ENCODE measurements at places on chromosomes 2 and 18. TPM values are rescaled to one million over a fixed set of nuclear protein-coding genes. Genes with fewer than 3 reads are reported as not detected.

GRCh38 chr2:102736110-102736409, 25.8 kb upstream of the TMEM182 start:
- peak overlapping the region; percentile 96 for H3K4me3 ChIP-seq
- H3K27me3 ChIP-seq, result no peaks in the 10 kb centered on the region
- H3K36me3 ChIP-seq, result peaks cover 7% of the 10 kb centered on the region

DNA sequence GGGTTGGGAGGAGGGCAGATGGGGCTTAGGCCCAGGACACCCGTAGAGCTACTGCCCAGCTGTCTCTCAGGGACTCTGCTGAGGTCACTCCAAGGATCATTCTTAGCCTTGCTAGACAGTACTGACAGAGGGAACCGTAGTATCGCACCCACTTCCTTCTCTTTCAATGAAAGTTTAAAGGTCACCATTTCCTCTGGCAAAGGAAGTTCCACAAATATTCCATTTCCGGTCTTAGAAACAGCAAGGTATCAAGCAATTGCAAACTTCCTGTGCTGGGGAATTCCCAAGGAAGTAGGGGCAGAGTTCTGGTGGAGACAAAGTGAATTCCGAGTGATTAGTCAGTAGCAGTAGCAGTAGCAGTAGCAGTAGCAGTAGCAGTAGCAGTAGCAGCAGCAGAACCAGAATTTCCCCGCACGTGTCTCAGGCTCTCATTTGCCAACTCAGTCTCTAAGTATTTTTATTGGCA, 24.7 kb downstream of the IL1B start:
- no peak for DNase-seq
- no peaks in the 10 kb centered on the region for H3K27me3 ChIP-seq
- H3K36me3 ChIP-seq, result peaks cover 6% of the 10 kb centered on the region
- peaks cover 38% of the 10 kb centered on the region for H3K4me1 ChIP-seq
- H3K27ac ChIP-seq, result peak overlapping the region; percentile 89

DNA sequence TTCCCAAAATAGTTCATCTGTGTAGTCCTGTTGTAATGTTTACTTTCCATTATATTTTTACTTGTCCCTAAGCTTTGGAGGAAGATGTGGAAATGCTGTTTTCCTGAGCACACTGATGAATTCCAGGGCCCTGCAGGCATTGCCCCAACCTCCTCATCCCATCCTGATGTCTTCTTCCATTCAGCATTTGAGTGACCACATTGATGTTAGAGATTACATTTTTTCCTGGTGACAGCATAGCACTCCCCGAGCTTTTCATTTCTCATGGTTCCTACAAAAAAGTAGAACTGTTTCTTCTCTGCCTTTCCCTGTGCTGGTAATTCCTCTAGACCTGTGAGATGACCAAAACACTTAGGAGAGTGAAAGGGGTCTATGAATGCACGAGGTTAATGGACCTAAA, 4.8 kb downstream of the IL36A start:
- H3K36me3 ChIP-seq, result no peaks in the 10 kb centered on the region
- H3K27me3 ChIP-seq, result peaks cover 38% of the 10 kb centered on the region
- no peak overlapping the region for H3K4me3 ChIP-seq
- no peak overlapping the region for H3K27ac ChIP-seq
- no peak for DNase-seq

- H3K27me3 ChIP-seq, result peaks cover 22% of the 10 kb centered on the region
- H3K36me3 ChIP-seq, result no peaks in the 10 kb centered on the region
- DNase-seq, result no peak
- no peak overlapping the region for H3K27ac ChIP-seq
- H3K4me3 ChIP-seq, result no peak overlapping the region
Observed at GRCh38 chr2:119553687-119554344, 9.6 kb downstream of the CFAP221 start.

The CNTNAP5 gene
- total RNA-seq, result not detected

The TEX51 gene
- total RNA-seq, result not detected

DNA sequence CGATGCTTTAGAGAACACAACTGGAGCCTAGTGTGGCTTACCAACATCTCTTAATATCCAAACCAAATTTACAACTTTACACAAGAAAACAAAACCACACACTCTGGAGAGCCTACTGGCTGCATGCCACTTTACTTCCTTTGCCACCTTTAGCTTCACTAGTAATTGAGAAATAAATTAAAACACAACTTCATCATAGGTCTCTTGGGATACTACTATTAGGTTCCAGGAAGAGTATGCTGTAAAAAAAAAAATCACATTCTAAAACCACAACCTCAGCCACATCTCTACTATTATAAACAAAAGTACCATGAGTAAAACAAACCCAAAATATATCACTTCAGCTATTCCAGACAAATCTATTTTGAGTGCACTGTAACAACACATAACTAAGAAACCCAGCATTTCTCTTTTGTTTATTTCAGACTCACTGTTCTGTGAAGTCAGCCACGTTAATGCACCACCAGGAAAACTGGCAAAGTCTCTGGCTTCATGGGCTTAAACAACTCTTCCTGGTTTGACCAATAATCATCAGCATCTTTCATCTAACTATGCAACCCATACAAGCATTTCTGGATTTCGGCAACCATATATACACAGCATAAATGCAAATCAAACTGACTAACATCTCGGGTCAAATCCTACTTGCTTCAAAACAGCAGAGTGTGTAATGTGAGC, 59.1 kb downstream of the REV1 start:
- no peak overlapping the region for H3K4me3 ChIP-seq
- peaks cover 6% of the 10 kb centered on the region for H3K36me3 ChIP-seq
- peaks cover 20% of the 10 kb centered on the region for H3K4me1 ChIP-seq
- no peak for DNase-seq
- H3K27ac ChIP-seq, result peak overlapping the region; percentile 76

DNA sequence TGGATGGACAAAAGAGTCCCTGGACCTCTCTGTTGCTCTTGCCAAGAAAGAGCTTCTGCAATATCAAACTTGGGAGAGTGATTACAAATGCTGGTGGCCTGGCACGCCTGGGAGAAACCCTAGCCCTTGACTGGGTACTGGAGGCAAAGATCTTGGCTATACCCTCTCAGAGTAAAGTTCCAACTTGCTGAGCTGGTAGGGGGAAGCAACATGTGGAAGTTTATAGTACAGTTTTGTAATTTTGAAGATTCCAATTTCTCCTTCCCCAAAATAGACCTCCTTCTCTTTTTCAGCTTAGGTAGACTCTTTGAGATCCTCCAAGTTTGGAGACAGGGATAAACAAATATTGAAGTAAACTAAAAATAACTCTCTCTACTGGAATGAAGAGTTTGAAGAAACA, 645.3 kb downstream of the NR4A2 start:
- no peak for DNase-seq
- H3K36me3 ChIP-seq, result no peaks in the 10 kb centered on the region
- no peak overlapping the region for H3K4me3 ChIP-seq
- H3K4me1 ChIP-seq, result no peaks in the 10 kb centered on the region

DNA sequence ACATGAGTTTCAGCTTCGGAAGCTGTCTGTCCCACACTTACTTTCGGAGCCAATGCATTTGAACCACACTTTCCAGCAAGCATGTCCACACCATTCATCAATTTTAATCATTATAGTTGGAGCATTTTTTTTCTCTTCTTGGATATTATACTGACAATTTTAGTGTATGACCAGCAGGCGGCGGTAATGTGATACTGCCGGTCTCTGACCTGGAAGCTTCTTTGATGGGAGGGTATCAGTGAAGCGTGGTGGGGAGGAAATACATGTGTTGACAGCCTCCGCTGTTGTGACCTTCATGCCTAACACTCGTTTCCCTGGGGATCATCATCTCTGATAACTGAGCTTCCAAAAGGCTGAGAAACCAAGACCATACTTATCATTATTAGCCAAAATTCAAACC, 231.7 kb downstream of the GBX2 start:
- H3K4me1 ChIP-seq, result peaks cover 31% of the 10 kb centered on the region
- no peak overlapping the region for H3K4me3 ChIP-seq
- DNase-seq, result no peak
- peaks cover 26% of the 10 kb centered on the region for H3K36me3 ChIP-seq
- no peaks in the 10 kb centered on the region for H3K27me3 ChIP-seq
- no peak overlapping the region for H3K27ac ChIP-seq

DNA sequence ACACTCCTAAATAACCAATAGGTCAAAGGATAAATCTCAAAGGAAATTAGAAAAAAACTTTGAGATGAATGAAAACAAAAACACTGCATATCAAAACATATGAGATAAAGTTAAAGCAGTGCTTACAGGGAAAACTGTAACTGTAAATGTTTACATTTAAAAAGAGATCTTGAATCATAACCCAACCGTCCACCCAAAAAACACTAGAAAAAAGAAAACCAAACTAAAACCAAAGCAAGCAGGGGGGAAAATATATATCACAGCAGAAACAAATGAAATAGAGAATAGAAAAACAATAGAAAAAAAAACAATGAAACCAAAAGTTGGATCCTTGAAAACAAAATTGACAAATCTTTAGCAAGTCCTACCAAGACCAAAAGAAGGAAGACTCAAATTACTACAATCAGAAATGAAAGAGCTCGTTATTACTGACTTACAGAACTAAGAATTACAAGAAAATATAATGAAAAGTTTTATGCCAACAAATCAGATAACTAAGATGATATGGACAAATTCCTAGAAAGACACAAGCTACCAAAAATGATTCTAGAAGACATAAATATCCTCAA, 65.6 kb downstream of the TLK1 start:
- no peak overlapping the region for H3K4me3 ChIP-seq
- H3K27me3 ChIP-seq, result no peaks in the 10 kb centered on the region
- no peak for DNase-seq
- H3K27ac ChIP-seq, result peak overlapping the region; percentile 29
- H3K36me3 ChIP-seq, result peaks cover 20% of the 10 kb centered on the region
- peaks cover 22% of the 10 kb centered on the region for H3K4me1 ChIP-seq

DNA sequence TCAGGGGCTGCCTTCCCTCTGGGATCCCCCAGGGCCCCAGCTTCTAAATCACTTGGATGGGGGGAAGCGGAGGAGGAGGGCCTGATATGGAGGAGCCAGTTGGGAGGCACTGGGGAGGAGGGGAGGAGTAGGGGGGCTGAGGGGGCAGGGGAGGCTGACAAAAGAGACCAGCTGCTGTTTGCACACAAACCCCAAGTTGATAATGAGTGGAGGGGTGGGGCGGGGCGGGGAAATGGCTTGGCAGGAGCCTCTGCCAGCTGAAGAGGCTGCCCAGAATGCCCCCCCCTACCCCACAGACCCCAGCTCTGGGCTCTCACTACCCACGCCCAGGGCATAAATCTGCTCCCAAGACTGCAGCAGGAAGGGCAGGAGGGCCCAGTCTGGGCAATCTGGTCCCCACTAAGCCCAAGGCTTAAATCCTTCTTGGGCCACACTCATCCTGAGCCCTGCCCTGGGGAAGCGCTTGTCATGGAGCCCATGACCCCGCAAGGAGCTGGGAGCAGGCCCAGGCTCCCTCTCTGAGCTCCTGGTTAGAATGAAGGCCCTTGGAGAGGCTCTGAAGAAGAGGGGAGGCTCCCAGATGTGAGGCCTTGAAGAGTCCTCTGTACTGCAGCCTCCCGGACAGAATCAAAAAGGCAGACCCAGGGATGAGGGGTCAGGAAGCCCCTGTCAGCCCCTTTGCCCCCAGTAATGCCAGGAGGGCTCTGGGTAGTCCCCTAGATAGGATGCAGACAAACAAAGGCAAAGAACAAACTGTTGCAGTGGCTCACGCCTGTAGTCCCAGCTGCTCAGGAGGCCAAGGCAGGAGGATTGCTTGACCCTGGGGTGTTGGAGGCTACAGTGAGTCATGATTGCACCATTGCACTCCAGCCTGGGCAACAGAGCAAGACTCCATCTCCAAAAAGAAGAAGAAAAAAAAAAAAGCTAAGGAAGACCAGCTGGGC, 24.8 kb upstream of the PTMA start:
- H3K27me3 ChIP-seq, result no peaks in the 10 kb centered on the region
- H3K4me3 ChIP-seq, result no peak overlapping the region
- no peak for DNase-seq
- H3K27ac ChIP-seq, result no peak overlapping the region

DNA sequence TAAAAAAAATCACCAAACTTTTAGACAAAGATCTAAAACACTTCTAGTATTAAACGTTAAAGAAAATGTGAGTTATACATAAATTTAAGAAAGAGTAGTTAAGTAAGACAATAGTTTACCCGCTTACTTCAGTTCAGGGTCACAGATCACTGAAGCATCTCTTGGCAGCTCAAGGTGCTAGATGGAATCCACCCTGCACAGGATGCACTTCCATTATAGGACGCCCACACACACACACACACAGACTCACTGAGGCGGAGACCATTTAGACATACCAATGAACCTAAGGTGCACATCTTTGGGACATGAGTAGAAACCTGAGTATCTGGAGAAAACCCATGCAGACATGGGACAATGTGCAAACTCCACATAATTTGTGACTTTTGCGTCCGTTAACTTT, 630.6 kb upstream of the ZNF804A start:
- no peak overlapping the region for H3K27ac ChIP-seq
- no peaks in the 10 kb centered on the region for H3K36me3 ChIP-seq
- peaks cover 6% of the 10 kb centered on the region for H3K27me3 ChIP-seq
- H3K4me1 ChIP-seq, result no peaks in the 10 kb centered on the region
- no peak for DNase-seq
